Stimulated activated CD4-positive, alpha-beta T cell treated with anti-CD3 and anti-CD28 coated beads, Interleukin-1b, Interleukin-23, amount 100 ng/mL, for 48 hours (primary cell): ENCODE measurements at places on chromosomes 3 and 15.

GRCh38 chr15:97966924-97967620 lies 6.6 kb downstream of the ARRDC4 start:
- no peak for DNase-seq

DNA sequence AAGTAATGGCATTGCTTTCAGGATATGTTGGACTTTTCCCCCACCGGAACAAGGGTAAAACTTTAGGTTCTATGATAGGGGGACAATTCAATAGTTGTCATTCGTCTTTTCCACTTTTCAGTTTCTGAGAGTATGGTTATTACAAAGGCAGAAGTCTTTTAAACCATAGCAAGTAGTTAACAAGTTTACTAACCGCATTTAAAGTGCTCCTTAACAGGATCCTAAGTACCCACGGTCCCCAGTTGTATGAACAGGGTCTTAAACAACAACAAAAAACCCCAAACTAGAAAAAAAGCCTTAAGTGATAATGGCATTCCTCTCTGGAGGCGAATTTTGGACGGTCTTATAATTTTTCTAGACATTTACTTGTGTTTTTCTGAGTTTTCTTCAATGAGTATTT lies 831 bp downstream of the IFT57 start:
- DNase-seq: no peak

GRCh38 chr15:50149090-50149489 lies 30.1 kb upstream of the ATP8B4 start:
- DNase-seq: no peak

GRCh38 chr3:58779934-58780333 lies 113.4 kb upstream of the FAM3D start:
- DNase-seq: no peak

GRCh38 chr3:23331141-23331935 lies 128.2 kb downstream of the UBE2E2 start:
- no peak for DNase-seq

DNA sequence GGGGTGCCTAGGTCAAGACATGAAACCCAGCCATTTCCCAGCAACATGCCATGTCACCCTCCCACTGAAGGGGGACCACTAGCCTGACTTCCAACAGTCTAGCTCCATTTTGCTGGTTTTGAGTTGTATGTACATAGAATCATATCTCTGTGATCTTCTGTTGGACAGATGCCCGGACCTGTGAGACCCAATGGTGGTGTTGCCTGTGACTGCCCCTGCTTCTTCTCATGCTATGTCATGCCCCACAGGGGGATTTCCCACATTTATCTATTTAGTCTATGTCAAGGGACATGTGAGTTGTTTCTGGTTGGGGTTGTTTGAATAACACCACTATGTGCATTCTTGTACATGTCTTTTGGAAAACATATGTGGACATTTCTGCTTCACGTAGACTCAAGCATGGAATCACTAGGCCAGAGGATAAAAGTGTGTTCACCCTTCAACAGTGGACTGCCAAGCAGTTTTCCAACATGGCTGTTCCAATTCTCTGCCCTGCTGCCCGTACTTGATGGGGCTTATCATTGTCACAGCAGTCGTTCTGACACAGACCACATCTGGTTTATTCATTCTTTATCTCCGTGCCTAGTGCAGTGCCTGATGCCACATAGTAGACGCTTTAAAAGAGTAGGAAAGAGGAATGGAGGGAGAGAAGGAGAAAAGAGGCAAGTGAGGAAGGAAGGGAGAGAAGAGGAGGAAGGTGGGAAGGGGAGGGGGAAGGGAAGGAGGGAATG lies 114.4 kb downstream of the TPRA1 start:
- no peak for DNase-seq

GRCh38 chr3:128323206-128324081 lies 143.2 kb downstream of the DNAJB8 start:
- DNase-seq: no peak

DNA sequence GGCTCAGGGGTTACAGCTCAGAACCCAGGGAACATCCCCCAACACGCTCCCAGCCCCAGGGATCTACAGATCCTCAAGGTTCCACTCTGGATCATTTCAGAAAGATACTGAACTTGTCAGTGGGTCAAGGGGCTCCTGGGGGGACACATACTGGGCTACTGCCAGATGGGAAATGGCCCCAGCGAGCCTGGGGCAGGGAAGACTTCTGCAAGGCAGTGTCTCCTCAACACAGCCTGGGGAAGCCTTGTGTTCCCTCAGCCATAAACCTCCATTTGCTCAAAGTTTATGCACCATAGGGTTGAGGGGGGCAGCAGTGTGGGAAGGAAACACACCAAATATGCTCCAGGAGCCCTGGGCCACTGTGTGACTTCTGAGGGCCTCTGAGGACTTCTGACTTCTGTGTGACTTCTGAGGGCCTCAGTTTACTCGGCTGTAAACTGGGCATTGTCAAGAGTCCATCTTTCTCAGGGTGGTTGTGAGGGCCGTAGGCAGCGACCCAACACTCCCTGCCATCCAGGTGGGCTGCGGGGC lies 58.4 kb downstream of the IQSEC1 start:
- no peak for DNase-seq

- DNase-seq: no peak
Measured at GRCh38 chr3:13348661-13349396, 71.3 kb downstream of the NUP210 start.

- DNase-seq: no peak
Measured at GRCh38 chr3:31041161-31041978, 146.9 kb upstream of the GADL1 start.

- DNase-seq: no peak
Measured at GRCh38 chr3:114595522-114596028, 301.7 kb downstream of the TIGIT start.

DNA sequence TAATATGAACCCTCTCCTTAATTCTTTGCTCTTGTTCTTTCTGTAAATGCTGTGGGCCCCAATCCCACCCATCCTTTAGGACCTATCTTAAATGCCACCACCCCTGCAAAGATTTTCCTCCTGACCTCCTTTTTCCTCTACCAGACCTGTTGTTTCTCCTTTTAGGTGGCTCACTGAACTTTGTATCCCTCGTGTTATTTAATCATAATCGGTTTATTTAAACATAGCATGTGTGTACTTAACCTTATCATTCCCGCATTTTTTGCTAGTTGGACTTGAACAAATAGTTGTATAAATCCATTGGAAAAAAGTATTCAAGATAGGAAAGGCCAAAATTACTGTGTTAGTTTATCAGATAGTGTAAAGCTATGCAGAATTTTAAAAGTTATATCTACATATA lies 988 bp upstream of the NFKBIZ start:
- DNase-seq: no peak
